ENCODE measurements at places on chromosomes 6 and 20.

DNA sequence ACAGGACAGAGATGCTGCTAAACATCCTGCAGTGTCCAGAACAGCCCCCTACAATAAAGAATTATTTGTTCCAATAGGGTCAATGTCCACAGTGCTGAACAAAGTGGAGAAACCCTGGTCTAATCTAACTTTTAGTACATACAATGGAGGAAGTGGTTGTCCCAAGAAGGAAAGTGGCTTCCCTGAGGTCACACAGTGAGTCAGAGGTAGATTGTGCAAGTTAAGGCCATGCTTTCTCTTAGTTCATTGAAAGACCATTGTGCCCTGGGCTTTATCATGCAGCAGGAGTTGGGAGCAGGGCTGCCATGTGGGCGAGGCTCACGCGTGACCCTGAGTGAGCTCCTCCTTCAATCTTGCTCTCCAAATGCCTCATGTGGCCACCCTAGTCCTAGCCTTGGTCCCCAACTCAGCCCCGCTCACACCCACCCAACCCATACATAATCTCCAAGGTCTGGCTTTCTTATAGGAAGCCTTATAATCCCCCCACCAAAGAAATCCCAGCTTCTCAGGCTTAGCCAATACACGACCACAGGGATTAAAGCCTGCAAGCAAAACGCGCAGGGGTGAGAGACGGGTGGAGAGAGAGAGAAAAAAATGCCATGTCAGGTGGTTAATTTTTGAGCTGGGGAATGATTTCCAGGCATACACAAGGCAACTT lies 19.9 kb downstream of the SLC13A3 start:
- DNase-seq = peak; percentile 20

- DNase-seq = no peak
Measured at GRCh38 chr6:38955861-38956260, 92.7 kb upstream of the GLP1R start.

DNA sequence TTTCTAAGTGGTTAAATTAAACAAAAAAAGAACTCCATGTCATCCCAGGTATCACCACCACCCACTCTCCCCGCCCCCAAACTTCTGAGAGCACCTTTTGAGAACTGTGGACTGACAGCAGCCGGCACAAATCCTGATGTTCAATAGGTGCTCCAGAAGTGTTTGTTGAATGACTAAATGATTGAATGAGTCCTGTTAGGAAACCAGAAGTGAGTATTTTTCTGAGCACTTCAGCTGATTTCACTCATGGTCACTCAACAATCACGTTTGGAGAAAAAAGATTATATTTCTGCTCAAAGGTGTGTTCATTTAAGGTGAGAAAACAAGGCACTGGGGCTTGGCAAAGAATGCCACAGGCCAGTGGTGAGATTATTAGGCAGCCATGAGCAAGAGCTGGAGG lies 6.2 kb upstream of the HNF4A start:
- no peak for DNase-seq

GRCh38 chr6:42821846-42822245 lies 40.0 kb downstream of the BICRAL start:
- DNase-seq = no peak

GRCh38 chr6:144769142-144769541 lies 484.0 kb downstream of the UTRN start:
- DNase-seq = no peak

DNA sequence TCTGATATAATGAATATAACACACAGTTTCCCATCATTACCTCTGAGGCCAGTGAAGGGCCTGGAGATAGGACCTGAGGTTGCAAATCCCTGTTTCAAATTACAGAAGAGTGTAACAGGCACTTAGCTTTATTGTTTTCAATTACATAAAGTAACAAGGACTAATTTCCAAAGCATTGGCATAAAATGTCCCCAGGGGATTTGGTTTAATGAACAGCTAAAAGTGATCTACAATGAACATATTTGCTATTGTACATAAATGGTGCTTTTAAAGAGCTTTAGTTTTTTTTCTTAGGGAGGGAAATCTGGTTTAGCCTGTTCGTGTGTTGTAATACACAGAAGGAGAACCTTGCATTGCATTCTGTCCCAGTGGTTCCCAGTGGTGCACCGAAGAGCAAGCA lies 54.4 kb downstream of the HMGN3 start:
- no peak for DNase-seq

Measured in HT-29 (cell line).